ENCODE measurements at places on chromosomes 7 and 10.

- DNase-seq, result no peak
- H3K4me1 ChIP-seq, result no peaks in the 10 kb centered on the region
Measured at GRCh38 chr7:91352091-91352490, 87.9 kb downstream of the FZD1 start.

DNA sequence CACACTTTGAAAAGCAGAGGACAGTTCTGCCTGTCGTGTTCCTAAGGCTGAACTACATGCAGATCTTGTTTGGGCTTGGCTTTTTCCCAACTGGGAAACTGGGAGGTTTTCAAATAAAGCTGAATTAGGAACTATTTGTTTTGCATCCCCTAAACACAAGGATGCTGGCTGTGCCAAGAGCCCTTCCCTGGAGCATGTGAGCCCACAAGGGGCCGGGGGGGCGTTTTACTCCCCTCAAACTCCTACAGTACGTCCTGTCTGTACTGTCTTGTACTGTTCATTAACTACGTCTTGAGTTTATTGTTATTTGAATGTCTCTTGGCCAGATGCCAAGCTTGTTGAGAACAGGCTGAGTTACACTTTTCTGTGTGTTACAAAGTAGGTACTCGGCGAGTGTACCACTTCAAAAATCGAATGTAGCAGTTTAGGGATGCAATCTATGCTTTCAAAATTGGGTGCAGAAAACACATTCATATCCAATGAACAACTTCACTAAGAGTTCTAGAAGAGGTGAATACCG lies 94.9 kb downstream of the GFRA1 start:
- no peaks in the 10 kb centered on the region for H3K27me3 ChIP-seq
- DNase-seq, result no peak
- H3K4me3 ChIP-seq, result no peak overlapping the region
- no peaks in the 10 kb centered on the region for H3K36me3 ChIP-seq
- H3K4me1 ChIP-seq, result no peaks in the 10 kb centered on the region

DNA sequence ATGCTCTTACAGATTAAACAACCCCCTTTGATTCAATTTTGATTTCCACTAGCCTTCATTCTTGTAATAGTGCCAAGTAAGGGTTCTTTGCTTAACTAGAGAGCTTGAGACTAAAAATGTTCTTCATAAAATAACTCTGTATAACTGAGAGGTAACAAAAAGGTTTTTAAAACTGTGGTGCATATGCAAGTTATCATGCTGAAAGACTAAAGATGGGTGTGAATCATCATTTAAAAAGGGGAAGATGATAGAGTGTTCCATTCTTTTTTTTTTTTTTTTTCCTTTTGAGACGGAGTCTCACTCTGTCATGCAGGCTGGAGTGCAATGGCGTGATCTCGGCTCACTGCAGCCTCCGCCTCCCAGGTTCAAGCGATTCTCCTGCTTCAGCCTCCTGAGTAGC lies 11.1 kb downstream of the MDFIC start:
- no peaks in the 10 kb centered on the region for H3K36me3 ChIP-seq
- H3K27me3 ChIP-seq, result no peaks in the 10 kb centered on the region
- H3K4me3 ChIP-seq, result no peak overlapping the region
- H3K27ac ChIP-seq, result no peak overlapping the region
- no peak for DNase-seq
- peaks cover 9% of the 10 kb centered on the region for H3K4me1 ChIP-seq

GRCh38 chr10:77392851-77393250 lies 244.8 kb downstream of the KCNMA1 start:
- peaks cover 9% of the 10 kb centered on the region for H3K27me3 ChIP-seq
- H3K4me1 ChIP-seq, result no peaks in the 10 kb centered on the region
- no peak for DNase-seq
- no peak overlapping the region for H3K27ac ChIP-seq
- no peak overlapping the region for H3K4me3 ChIP-seq

DNA sequence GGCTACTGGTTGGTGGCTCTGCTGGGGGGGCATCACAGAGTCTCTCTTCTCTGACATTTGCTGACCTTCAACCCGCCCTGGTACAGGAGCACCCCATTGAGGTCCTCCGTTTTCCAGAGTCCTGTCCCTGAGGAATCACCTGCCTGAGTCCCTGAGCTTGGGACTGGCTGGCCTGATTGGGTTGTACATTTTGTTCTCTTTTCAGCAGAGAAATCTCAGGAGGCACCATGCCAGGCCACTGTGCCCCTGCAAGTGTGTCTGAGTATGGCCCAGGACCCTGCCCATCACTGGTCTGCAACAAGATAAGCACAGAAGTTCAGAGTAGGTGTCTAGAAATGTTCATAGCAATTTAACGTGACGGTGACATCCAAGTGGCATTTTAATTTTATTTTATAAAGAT lies 131.2 kb downstream of the CUX1 start:
- no peak overlapping the region for H3K27ac ChIP-seq
- H3K4me3 ChIP-seq, result no peak overlapping the region
- H3K36me3 ChIP-seq, result peaks cover 6% of the 10 kb centered on the region
- DNase-seq, result no peak

Data from thymus (tissue), 14 donors.